A549 treated with dexamethasone at 1 μM for 4 hours (cell line): ENCODE measurements at places on chromosomes 2 and 18. TPM values are rescaled to one million over a fixed set of nuclear protein-coding genes. Genes with fewer than 3 reads are reported as not detected.

Gene ERLEC1
- total RNA-seq, result 53.3 to 64.0 TPM (median 59.8 TPM) in 5 replicates

Gene PRKAG3
- 0.04 TPM in 1 of 5 replicates, not detected in the others for total RNA-seq

Gene CYP27A1
- total RNA-seq, result 0.15 to 0.18 TPM (median 0.18 TPM) in 5 replicates

Gene CREG2
- 6.9 to 11.8 TPM (median 10.9 TPM) in 5 replicates for total RNA-seq

Gene PTPRN
- 0.97 to 1.8 TPM (median 1.4 TPM) in 5 replicates for total RNA-seq

Gene PROKR1
- total RNA-seq, result 0.01 to 0.05 TPM (median 0.04 TPM) in 3 of 5 replicates, not detected in the others

Gene PARD6G
- 1.8 to 2.8 TPM (median 2.3 TPM) in 5 replicates for total RNA-seq

Gene IL36B
- 0.09 to 0.28 TPM (median 0.13 TPM) in 3 of 5 replicates, not detected in the others for total RNA-seq

Gene CMPK2
- 0.36 to 0.98 TPM (median 0.69 TPM) in 5 replicates for total RNA-seq

Gene RAX
- total RNA-seq, result not detected in 5 replicates

Gene RNF125
- total RNA-seq, result 0.21 to 0.60 TPM (median 0.25 TPM) in 5 replicates

Gene SLC20A1
- 149 to 180 TPM (median 171 TPM) in 5 replicates for total RNA-seq

Gene DNAJC10
- 54.7 to 85.0 TPM (median 73.2 TPM) in 5 replicates for total RNA-seq

Gene UGT1A6
- total RNA-seq, result 1.2 to 1.9 TPM (median 1.4 TPM) in 5 replicates

Gene DAPL1
- total RNA-seq, result 0.22 TPM in 1 of 5 replicates, not detected in the others

Gene ZNF804A
- not detected in 5 replicates for total RNA-seq

Gene ORC2
- 12.3 to 17.0 TPM (median 13.4 TPM) in 5 replicates for total RNA-seq

Gene FN1
- total RNA-seq, result 192 to 270 TPM (median 224 TPM) in 5 replicates

Gene GDF7
- total RNA-seq, result 0.08 to 0.15 TPM (median 0.11 TPM) in 5 replicates

Gene ZNF516
- 3.3 to 6.8 TPM (median 4.8 TPM) in 5 replicates for total RNA-seq

Gene ASTL
- not detected in 5 replicates for total RNA-seq

Gene BMP10
- not detected in 5 replicates for total RNA-seq

Gene NDUFS1
- total RNA-seq, result 55.1 to 72.2 TPM (median 68.7 TPM) in 5 replicates

Gene GALNT5
- total RNA-seq, result 2.0 to 2.4 TPM (median 2.1 TPM) in 5 replicates

Gene GKN2
- 1.5 to 2.9 TPM (median 2.0 TPM) in 5 replicates for total RNA-seq

Gene TMEM127
- 31.8 to 49.0 TPM (median 47.4 TPM) in 5 replicates for total RNA-seq

Gene EML6
- 0.34 to 1.2 TPM (median 1.0 TPM) in 5 replicates for total RNA-seq

Gene PRSS56
- 0.08 to 0.16 TPM (median 0.12 TPM) in 4 of 5 replicates, not detected in the other for total RNA-seq

Gene GAD1
- 0.13 to 0.47 TPM (median 0.32 TPM) in 5 replicates for total RNA-seq

Gene NFU1
- 45.4 to 52.5 TPM (median 47.2 TPM) in 5 replicates for total RNA-seq
